NCI-H2171 treated with DMSO at 0.1 percent for 48 hours (cell line): ENCODE measurements at places on chromosomes 5 and 9.

- DNase-seq, result no peak
Observed at GRCh38 chr9:124220946-124221451, 36.8 kb upstream of the NEK6 start.

DNA sequence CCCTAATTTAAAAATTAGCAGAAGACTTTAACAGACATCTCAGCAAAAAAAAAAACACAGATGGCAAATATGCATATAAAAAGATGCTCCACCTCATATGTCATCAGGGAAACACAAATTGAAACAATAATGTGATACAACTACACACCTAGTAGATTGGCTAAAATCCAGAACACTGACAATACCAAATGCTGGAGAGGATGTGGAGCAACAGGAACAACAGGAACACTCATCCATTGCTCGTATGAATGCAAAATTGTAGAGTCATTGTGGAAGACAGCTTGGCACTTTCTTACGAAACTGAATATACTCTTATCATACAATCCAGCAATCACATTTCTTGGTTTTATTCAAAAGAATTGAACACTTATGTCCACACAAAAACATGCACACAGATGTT lies 22.1 kb downstream of the MCIDAS start:
- no peak for DNase-seq

- DNase-seq, result peak; percentile 67
Observed at GRCh38 chr9:128689293-128689774, 312 bp downstream of the SET start.

- DNase-seq, result no peak
Observed at GRCh38 chr5:120531215-120531614, 67.1 kb downstream of the PRR16 start.

GRCh38 chr5:62083247-62083646 lies 222.8 kb upstream of the KIF2A start:
- DNase-seq, result no peak

DNA sequence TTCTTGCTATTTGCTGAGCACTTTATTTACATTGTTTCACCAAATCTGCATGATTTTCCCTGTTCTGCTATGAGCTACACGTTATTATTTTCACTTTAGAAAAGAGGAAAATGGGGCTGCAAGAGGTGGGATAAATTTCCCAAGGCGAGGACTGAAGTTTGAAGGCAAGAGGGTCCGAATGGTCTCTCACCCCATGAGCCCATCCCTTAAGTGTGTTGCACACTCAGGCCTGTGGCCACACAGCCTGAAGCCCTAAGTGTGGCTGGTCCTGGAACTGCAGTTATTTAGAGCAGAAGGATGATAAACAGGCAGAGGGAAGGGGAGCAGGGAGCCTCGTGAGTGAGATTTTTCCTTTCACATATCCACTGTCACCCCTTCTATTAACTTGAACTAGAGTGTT lies 7.8 kb downstream of the PDE8B start:
- DNase-seq, result no peak

DNA sequence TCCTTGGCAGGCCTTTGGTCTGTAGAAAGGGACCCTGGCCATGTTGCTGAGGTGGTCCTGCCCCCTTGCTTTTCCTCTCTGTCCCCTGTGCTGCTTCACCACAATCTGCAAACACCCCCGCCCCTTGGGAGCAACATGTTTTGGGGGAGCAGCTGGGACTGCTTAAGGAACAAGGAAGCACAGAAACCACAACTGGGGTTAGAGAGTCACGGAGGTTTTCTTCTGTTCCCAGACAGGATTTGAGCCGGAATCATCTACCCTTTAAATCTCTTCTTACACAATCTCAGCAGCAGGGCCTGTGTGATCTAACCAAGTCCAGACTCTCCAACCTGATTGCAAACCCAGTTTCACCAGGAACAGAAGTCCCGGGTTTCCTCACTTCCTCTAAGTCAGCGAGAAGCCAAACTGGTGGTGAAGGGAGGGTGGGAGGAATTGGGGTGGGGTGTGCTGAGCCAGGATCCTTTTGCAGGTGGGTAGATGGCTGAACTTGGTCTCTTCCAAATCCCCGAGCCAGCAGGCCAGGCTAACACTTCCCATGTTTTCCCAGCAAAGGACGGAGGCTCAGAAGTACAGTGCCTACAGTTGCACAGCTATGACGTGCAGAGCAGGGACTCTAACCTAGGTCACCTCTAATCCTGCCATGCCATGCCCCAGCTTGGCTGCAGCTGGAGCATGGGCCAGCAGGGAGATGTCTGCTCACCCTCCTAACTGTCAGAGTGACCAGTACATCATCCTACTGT lies 25.0 kb downstream of the SH3PXD2B start:
- no peak for DNase-seq

DNA sequence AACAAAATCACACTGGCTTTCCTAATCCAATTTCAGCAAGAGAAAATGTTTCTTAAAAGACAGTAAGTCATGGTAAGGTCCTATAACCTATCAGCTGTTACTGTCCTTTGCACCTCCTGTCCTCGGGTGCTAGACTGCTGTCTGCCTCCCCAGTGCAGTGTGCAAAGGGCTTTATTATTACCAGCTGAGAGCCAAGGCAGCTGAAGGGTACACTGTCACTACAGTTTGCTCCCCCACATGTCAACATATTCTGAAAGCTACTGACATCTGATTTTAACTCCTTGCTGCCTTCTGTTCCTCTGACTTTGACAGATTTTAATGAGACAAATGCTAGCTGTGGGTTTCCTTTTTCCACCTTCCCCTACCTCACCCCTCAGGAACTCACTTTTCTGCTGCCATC lies 389.4 kb upstream of the SLC24A2 start:
- no peak for DNase-seq

- no peak for DNase-seq
Observed at GRCh38 chr5:464446-464842, 21.5 kb downstream of the EXOC3 start.

DNA sequence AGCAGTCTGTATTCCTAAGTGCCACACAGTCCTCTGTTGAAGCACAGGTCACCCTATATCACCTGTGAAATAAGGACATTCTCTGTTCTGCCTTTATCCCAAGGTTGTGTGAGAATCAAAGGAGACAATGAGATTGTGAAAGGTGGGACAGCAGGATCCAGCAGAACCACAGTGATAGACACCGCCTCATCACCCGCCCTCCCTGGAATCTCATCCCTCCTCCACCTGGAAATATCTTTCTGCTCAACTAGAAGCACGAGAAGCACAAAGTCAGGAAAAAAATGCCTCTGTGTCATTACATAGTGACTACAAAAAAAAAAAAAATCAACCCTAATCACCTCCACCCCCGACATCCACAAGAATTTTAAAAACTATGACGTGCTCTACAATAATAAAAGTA lies 32.3 kb downstream of the KLHL3 start:
- no peak for DNase-seq

GRCh38 chr9:81320909-81321482 lies 368.4 kb downstream of the TLE1 start:
- peak; percentile 85 for DNase-seq

DNA sequence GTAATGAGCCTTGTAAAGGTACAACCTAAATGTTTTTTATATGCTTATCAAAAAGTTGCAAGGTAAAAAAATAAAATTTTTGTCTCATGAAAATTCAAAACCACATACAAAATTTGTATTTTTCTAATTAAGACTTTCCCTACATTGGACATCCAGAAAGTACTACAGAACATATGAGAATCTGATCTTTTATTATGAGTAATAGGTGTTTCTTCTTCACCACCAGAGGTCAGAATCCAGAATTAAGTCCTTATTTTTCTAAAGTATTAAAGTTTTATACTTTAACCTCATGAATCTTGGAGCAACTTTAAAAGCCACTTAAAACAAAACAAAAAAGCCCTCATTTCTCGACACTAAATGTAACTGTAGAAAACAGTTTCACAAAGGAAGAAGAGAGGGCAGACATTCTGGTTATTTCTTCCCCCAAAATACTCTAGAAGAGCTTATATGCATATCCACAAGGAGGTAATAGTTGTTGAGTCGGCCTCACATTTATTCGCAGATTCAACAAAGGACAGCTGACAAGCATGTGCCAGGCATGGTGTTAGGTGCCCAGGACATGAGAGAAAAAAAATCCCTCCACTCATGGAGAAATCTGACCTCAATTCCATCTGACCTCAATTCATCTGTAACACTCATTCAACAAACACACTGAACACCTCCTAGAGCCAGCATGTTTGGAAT lies 69.3 kb downstream of the MLLT3 start:
- no peak for DNase-seq

GRCh38 chr5:71993600-71993999 lies 113.7 kb upstream of the MAP1B start:
- no peak for DNase-seq

DNA sequence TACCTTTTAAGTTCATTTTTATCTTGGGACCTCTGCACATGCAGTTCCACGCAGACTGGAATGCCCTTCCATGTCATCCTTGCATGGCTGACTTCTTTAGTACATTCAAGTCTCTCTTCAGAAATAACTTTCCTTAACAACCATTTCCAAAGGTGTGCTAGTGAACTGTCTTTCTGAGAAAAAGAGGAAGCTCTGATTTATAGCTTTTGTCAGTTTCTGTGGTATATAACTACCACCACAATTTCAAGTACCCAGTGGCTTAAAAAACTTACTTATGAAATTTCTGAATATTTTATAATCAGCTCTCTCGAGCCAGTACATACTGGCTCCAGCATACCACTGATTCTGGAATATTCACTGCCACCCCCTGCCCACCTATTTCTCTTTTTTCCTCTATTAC lies 1613.8 kb downstream of the MAT2B start:
- no peak for DNase-seq
